ENCODE measurements at places on chromosomes 5 and 9.

GRCh38 chr9:119758241-119758640 is 389.0 kb upstream of the BRINP1 start:
- no peak for DNase-seq

- no peak for DNase-seq
These were observed 21.5 kb upstream of the MYO10 start for GRCh38 chr5:16957304-16958196.

- no peak for DNase-seq
These were observed 80.0 kb downstream of the SUSD1 start for GRCh38 chr9:112094948-112095681.

GRCh38 chr5:54135042-54135441 is 175.3 kb downstream of the ARL15 start:
- no peak for DNase-seq

DNA sequence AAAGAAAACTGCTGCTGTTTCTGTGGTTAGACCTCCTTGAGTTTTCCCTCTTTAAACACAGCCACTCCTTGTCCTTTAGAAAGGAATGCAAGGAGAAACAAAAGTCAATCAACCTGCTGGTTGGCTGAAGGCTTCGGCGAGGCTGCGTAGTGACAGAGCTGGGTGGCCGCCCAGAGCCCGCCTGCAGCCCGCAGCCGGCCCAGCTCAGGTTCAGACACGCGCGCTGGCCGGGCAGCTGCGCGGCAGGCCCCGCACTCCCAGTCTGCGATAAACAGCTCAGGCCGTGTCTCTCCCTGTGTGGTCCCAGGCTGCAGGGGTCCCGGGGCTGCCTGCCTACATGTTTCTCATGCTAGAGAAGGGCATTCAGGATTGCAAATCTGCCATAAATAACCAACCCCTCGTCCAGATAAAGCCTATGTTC is 115.4 kb downstream of the HSD17B3 start:
- no peak for DNase-seq

DNA sequence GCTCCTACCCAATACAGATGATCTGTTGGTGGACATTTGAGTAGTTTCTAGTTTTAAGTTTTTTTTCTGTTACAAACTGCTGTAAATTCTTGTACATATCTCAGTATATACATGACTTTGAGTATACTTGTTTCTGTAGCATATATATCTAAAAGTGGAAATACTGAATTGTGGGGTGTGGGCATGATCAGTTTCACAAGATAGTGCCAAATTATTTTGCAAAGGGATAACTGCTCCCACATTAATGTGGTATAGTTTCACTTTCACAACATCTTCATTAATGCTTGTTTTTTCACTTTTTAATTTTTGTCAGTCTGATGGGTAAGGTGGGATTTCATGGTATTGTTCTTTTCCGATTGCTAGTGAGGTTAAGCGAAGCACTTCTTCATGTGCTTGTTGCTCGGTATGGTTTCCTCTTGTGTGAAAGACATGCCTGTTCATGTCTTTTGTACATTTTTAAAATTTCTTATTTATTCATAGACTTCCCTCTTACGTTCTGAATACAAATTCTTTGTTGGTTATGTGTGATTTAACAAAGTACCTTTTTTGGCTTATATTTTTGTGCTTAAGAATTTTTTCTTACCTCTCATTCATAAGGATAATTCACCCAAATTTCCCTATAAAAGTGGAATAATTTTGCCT is 103.5 kb downstream of the CDC42SE2 start:
- no peak for DNase-seq

- no peak for DNase-seq
These were observed 256.3 kb downstream of the KIAA0825 start for GRCh38 chr5:94361832-94362796.

DNA sequence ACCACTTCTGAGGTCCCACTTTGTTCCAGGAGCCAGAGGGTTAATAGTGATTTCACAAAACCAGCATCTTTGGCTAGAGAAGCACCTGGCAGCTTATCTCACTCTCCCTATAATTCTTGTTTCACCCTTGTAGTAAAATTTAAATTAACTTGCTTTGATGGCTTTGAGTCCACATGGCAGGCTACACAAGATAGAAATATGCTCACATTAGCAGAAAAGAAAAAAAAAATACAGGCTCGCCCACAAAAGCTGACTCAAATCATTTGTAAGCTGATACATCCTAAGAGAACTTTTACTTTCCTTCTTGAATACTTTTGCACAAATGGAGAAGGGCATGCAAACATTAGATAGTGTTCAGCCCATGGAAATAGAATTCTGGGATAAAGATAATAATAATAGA is 36.2 kb downstream of the TNFSF15 start:
- DNase-seq = no peak

DNA sequence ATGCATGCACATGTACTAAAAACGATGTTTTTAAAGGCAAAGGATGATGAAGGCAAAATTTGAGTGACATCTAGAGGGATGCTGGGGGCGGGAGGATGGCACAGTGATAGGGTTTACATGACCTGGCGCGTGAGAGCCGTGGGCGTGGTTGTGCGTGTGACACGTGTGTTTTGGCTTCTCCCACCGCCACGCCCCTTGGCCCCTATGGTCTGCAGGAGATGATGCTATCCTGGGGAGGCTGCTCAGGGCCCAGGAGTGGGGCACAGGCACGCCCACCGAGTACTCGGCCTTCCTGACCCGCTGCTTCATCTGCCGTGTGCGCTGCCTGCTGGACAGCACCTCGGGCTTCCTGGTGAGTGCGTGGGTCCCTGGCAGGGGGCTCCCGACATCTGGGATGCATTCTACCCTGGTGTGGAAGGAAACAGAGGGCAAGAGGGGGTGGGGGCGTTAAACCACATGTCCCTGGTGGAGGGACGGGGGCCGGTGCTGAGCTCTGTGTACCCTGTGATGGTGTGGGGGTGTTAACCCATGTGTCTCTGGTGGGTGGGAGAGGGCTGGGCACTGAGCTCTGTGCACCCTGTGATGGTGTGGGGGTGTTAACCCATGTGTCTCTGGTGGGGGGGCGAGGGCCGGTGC is 19.2 kb upstream of the EXOC3 start:
- no peak for DNase-seq

DNA sequence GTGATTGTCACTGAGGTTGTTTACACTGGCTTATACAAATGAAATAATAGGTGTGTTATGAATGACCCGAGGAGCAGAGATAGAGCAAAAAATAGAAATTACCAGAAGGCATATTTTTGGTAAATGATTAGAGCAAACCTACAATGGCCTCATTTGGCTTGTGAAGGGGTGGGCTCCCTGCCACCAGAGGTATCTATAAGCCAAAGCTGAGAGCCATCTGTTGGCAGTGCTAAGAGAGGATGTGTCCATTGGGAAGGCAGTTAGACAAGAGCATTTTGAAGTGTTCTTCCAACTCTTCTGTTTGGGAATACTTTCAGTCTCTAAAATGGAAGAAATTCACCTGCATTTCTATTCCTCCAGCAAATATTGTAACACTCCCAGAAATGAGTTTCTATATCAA is 10.6 kb downstream of the NIPAL4 start:
- DNase-seq = no peak
